ENCODE measurements at places on chromosomes 3 and 15.

GRCh38 chr15:85743392-85744055 lies 51.2 kb downstream of the KLHL25 start:
- no peak for DNase-seq

DNA sequence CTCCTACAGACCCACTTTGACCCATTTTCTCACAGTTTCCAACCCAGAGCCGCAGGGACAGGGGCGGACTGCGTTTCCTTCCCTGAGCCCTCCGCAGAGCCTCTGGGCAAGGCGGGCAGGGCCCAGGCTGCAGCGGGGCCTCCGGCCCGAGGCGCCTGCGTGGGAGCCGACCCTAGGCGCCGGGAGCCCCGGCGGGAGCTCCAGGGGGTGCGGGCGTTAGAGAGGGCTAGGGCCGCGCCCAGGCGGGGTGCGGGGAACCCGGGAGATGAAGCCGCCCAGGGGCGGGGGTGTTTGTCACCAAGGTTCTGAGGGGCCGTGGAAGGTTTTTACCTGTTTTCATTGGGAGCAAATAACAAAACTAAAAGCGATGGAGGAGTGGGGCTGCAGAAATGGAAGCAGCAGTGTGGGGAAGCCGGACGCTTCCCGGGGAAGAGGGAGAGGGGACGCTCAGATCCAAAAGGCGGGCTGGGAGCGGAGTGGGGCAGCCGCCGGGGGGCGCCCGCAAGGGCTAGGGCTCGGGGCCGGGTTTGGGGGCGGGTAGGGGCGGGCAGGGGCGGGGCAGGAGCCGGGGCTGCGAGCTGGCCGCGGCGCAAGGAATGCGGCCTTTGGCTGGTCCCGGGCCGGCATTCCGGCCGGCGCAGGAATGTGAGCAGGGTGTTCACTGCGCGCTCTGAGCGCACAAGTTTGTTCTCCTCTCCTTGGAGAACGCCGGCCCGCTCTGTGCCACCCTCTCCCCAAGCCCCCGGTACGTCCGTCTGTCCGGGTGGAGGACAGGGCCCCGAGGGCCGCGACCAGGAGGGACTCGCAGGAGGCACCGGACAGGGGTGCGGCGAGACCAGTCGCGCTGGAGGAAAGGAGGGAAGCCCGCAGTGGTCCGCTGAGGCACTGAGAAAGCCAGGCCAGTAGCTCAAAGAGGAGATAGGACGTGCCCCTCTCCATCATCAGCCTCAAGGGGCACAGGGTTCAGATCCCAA lies 61.1 kb downstream of the AMOTL2 start:
- no peak for DNase-seq

DNA sequence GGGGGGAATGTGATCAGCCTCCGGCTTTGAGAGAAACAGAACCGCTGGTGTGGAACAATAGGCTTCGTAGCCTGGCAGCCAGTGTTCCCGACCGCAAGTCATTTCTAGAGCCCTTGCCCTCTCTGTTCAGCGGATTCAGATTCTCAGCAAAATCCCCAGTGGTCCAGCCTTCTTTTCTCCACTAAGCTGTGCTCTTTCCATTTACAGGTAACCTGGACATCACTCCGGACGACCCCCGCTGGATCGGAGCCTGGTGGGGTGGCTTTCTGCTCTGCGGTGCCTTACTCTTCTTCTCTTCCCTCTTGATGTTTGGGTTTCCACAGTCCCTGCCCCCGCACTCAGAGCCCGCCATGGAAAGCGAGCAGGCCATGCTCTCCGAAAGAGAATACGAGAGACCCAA lies 250.6 kb downstream of the SLCO3A1 start:
- no peak for DNase-seq

- peak; percentile 54 for DNase-seq
These were observed 18.8 kb upstream of the PLXND1 start for GRCh38 chr3:129625072-129625874.

- DNase-seq, result no peak
These were observed 25.8 kb downstream of the TMEM45A start for GRCh38 chr3:100518244-100518643.

GRCh38 chr15:98787936-98788757 lies 139.8 kb downstream of the IGF1R start:
- DNase-seq, result peak; percentile 40

Data from BE2C (cell line).